WERI-Rb-1 (cell line): ENCODE measurements at places on chromosomes 2 and 18.

DNA sequence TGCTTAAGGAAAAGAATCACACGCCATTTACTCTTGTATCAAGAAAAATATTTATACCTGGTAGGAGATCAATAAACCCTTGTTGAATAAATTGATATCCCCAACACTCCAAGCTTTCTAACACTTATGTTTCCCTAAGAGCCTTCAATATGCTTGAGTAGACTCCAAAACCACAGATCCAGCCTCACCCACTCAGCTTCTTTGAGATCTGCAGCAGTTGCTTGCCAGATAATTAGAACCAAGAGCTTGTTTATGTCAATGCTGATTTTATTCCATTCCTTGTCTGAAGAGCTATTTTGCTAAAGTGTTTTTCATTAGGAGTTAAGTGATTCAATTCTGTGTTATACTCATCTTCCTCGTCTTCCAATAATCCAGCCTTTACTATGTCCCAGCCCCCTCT lies 26.3 kb upstream of the CRIM1 start:
- DNase-seq: no peak

GRCh38 chr2:176175709-176176607 lies 12.5 kb upstream of the HOXD1 start:
- DNase-seq: no peak

DNA sequence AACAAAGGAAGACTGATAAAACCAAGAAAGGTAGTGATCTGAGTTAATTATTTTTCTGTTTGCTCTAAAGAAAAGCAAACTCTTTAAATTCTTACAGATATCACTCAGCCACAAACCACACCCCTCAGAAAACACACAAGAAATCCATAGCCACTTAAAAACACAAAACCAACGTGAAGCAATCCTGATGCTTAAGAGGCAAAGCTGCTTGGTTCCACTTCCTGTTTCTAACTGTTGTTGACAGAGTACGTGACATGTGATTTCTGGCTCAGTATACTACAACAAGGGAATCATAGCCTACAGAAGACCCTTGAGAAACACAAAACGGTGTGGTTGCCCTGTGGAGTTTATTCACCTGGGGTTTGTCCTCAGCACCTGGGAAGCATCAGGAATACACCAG lies 240.9 kb upstream of the APCDD1 start:
- DNase-seq: no peak

- DNase-seq: no peak
Measured at GRCh38 chr2:222523783-222524544, 99.6 kb downstream of the SGPP2 start.

DNA sequence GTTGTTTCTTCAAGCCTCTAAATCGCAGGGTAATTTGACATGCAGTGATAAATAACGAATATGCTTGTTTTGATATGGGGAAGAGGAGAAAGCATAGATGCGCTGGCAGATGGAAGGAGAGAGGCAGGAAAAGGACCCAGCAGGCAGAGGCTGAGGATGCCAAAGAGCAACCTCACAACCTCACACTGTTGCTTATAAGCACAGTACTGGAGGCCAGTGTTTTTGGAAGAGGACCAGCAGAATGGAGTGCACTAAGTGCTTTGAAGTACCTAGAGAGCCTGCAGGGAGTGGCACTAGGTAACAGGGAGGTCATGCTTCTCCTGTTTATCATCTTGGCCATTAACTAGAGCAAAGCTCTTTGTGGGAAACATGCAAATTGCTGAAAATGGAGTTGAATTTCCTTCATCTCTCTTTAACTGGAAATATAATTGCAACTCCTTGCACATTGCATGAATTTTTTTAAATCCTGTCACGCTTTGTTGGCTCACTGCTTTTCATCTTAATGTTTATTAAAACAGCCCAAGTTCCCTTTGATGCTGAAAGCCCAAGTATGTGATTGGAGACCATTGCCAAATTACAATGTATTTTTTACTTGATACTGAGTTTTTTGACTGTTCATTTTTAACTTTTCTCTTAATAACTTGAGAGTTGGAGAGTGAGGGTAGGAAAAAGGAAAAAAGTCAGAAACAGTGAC lies 236.4 kb downstream of the LRRTM1 start:
- no peak for DNase-seq

- no peak for DNase-seq
Measured at GRCh38 chr18:79397247-79397829, 1.6 kb downstream of the NFATC1 start.

GRCh38 chr2:31397094-31397493 lies 17.4 kb downstream of the XDH start:
- DNase-seq: no peak

GRCh38 chr2:137521653-137522619 lies 442.3 kb upstream of the HNMT start:
- DNase-seq: no peak

GRCh38 chr2:44817673-44818335 lies 123.7 kb upstream of the SIX3 start:
- DNase-seq: peak; percentile 89

- no peak for DNase-seq
Measured at GRCh38 chr2:62465741-62466502, 40.1 kb downstream of the TMEM17 start.

GRCh38 chr18:40577239-40577980 lies 1377.6 kb upstream of the PIK3C3 start:
- no peak for DNase-seq

DNA sequence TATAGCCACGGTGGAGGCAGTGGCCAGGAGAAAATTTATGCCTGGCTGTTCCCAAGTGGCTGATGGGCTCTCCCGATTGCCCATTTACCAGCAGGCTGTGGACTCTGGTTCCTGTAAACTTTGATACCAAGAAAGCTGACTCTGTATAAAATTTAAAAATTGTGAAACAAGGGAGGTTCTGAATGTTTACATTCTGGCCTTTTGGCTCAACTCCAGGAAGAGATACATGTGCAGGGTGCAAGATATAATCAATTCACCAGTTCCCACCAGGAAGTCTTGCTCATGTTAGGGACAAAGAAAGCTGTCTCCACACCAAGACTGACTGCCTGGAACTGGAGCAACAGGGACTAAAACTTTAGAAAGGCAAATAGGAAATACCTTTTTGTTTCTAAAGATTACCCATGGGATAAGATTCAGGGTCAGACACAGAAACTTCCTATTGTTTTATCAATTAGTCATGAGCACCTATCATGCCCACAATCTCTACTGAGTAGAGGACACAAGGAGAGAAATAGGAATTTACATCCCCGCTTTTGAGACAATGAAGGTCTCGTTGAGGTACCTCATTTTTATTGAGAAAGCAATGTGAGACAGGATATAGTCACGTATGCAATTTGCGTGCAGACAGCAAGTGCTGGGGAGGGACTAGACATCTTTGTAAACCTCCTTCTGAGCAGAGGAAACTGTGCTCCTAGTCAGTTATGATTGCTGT lies 123.5 kb downstream of the LIPG start:
- DNase-seq: no peak

DNA sequence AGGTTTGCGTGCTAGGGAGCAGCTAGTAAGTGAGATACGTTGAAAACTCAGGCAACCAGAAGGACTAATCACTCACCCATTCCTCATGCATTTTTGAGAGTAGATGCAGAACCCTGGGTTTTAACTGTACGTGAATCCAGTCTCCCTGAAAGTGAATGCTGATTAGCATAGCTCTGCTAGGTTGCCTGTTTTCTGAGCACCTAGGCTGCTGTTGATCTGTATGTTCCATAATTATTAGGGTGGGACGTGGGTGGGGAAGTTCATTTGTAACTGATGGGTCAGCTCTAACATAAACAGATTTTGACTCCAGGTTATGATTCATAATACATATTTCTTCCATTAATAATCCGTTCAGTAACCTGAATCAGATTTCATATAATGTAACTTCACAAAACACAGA lies 379.0 kb upstream of the FANCL start:
- DNase-seq: no peak

DNA sequence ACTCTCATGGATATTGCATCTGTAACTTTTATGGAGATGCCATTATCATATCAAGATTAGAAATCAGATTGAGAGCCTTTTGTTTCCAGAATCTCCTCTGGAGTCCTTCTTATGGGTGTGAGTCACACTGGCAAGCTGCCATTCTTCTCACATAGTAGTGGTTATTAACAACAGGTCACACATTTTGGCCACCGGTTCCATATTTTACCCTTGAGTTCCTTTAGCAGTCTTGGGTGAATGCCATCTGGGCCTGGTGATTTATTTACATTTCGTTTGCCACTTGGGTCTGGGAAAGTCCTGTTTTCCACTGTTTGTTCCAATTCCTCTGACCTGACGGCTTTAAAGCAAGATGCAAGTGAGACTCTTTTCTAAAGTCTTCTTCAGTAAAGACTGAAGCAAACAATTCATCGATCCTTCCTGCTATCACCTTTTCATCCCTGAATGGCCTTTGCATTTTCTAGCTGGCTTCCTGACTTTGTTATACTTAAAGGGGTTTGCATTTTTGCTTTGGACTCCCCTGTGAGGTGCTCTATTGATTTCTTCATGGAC lies 80.5 kb upstream of the CAVIN2 start:
- DNase-seq: no peak

DNA sequence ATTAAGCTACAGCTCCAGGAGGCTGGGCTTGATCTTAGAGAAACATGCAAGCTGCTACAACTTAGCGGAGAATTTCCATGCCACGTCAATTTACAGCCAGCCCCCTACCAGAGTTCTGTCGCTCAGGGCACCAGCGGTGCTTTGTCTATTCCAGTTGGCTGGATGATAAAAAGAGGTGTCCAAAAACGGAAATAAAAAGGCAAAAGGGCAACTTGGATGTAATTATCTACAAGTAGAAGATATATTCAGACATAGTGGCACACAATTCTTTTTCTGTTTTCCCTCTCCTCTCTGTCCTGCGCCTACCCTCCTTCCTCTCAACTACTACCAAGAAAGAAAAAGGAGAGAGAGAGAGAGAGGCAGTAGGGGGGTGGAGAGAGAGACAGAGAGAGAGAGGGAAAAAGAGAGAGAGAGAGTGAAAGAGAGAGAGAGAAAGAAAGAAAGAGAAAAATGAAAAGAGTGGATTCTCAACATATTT lies 363 bp upstream of the RFTN2 start:
- DNase-seq: no peak

DNA sequence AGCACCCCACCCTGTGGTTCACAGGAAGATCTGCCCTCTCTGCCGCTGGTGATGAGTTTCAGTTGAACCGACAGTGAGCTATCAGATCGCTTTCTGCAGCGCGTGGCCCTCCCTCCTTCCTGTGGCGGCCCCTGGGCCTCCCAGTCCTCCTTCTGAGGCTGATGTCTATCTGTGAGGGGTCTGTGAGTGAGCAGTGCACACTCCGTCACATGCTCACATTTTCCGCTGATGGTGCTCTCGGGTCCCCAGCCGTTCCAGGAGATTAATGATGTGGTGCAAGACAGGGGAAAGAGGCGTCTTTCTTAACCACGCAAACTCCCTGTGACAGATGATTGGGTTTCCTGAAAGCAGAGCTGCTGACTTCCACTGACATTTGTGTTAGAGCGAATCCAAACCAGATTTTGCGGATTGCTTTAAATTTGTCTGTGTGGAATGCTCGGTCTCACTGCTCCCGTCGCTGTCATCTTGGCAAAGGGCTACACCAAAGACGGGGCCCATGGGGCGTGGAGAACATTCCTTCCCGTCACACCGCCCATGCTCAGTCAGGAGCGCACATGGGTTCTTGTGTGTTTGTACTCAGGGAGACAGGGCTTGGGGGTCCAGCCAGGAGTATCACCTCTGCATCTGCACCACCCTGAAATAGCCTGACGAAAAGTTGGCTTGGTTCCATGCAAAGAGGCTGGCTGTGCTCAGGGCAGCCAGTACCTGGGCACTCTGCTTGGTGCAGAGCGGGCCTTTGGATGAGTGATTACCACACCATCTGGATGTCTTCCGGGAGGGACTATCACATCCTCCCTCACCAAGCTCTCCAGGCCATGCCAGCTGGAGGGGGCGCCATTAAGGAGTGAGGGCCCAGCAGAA lies 154.7 kb upstream of the HS6ST1 start:
- DNase-seq: no peak

- DNase-seq: no peak
Measured at GRCh38 chr2:175744000-175744399, 258.1 kb downstream of the LNPK start.

- DNase-seq: no peak
Measured at GRCh38 chr2:104487366-104487765, 366.5 kb upstream of the POU3F3 start.

GRCh38 chr2:101305492-101306078 lies 2.9 kb downstream of the RNF149 start:
- DNase-seq: peak; percentile 22

DNA sequence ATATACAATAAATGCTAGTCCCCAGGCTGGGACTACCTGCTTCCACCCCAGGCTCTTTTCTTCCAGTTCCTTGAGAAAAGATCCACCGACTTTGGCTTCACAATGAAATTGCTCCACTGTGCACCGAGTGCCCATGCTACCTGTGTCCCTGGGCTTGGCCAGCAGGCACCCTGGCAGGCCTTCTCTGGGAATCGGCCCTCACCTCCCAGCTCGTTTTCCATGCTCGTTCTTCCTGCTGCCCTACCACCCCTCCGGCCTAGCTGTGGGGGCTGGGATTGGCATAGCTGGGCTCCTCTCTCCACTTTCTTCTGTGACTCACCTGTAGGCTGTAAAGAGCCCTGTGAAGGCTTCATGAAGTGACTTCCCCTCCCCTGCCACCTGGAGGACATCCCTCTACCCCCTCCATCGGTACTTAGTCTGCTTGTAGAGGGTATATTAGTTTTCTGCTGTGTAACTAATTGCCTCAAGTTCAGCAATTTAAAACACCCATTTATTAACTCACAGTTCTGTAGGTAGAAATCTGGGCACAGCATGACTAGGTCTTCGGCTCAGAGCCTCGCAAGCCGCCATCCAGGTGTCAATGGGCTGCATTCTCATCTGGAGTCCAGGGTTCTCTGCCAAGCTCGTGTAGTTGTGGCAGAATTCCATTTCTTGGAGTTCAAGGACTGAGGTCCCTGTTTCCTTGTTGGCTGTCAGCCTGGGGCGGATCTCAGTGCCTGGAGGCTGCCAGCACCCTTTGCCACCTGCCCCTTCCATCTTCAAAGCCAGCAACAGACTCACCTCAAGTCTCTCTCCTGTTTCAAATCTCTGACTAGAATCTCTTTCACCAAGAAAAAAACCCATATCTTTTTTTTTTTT lies 57.6 kb downstream of the DPYSL5 start:
- DNase-seq: no peak

- no peak for DNase-seq
Measured at GRCh38 chr2:235806986-235807750, 313.3 kb downstream of the AGAP1 start.

GRCh38 chr2:9709539-9710285 lies 78.9 kb upstream of the YWHAQ start:
- DNase-seq: no peak

DNA sequence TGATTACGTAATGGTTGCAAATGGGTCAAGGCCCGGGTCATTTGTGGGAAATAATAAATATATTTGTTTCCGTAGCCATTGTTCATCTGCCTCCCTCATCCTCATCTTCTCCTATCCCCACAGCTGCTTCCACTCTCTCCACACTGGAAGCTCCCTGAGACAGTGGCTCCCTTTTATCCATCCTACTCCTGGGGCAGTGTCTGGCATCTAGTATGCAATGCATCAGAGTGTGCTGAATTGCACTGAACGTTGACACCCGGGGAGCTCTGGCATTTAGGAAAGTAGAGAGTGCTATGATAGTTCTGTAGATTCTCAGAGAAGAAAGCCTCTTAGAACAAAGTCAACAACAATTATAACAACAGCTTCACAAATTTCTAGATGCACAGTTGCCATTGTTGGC lies 45.5 kb upstream of the NAB1 start:
- DNase-seq: no peak

- DNase-seq: no peak
Measured at GRCh38 chr18:23547306-23547705, 39.0 kb downstream of the NPC1 start.
